Esophagus squamous epithelium (tissue), 5 donors: ENCODE measurements at places on chromosomes 3 and 15.

DNA sequence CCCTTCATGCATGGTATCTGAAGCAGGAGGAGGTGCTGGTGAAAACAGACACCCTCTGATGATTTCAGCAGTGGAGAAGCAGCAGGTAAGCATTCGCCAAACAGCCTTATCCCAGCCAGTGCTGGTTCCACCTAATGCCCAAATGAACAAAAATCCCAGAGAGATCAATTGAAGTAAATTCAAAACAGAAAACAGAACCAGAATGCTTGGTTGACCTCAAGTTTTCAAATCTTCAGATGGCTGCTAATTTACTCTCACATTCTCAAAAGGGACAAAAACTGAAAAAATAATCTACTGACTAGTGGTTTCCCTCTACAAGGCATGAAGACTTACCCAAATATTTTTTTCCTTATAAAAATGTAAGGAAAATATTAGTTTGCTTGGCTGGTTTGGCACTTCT, 87.0 kb upstream of the MYO5C start:
- DNase-seq = no peak

GRCh38 chr3:9820946-9821345, 10.9 kb downstream of the TTLL3 start:
- DNase-seq = no peak

DNA sequence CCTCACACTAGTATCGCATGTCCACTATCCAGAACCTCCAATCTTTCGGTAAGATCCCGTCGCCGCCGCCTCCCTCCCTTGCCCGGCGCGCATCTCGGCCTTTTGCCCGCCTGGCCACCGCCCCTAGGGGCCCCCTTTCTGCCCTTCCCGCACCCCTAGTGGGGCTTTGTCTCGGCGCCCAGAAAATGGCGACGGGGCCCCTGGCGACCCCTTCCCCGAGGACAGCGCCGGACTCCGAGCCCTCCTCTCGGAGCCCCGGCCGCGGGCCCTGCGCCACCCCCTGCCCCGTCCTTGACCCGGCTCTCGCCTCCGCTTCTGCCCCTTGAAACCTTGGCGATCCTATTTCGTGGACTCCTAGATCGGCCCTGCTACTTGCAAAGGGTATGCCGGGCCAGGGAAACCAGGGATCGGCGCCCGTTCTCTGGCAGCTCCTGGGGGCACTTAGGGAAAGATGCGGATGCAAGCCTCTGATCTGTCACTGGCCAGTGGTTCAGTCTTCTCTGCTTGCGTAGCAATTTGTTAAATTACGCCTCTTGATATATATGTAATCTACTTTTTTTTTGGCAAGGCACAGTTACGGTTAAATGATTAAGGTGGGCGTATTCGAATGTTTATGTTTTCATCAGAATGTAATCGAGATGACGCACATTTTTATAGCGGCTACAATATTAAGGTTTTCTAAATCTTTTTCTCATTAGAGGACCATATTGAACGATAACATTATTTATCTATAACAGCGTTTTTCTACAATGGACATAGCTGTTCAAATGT, 603 bp downstream of the EIF1B start:
- no peak for DNase-seq

GRCh38 chr15:69992348-69992747, 105.4 kb downstream of the TLE3 start:
- no peak for DNase-seq

DNA sequence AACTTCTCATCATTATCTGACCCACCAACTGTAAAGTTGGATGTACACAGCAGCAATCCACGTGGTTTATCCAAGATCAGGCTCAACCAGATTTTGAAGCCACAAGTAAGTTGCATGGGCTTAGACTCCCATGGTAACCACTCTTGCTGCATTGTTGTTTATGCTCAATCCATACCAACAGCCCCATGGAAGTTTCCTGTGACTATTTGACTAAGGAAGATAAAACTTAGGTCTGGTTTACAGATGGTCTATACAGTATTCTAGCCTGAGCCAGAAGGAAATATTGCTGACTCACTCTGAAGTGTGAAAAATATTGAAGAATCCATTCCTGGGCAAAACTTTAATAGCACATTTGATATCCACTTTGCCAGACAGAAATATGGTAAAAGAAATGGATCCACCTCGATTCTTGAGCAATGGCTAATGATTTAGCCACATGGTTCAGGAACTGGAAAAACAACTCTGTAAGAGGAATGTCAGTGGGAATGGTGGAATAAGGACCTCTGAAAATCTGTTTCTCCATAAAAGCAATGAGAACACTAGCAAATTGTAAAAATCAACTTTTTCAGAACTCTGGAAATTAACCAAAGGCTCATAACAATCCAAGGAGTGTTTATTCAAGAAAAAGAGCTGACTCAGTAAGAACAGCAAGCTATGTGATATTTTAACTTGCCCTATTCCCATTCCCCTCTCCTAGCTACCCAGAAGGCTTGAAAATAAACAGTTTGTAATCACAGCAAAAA, 162.9 kb upstream of the STT3B start:
- no peak for DNase-seq
